ENCODE measurements at places on chromosomes 2 and 18.

DNA sequence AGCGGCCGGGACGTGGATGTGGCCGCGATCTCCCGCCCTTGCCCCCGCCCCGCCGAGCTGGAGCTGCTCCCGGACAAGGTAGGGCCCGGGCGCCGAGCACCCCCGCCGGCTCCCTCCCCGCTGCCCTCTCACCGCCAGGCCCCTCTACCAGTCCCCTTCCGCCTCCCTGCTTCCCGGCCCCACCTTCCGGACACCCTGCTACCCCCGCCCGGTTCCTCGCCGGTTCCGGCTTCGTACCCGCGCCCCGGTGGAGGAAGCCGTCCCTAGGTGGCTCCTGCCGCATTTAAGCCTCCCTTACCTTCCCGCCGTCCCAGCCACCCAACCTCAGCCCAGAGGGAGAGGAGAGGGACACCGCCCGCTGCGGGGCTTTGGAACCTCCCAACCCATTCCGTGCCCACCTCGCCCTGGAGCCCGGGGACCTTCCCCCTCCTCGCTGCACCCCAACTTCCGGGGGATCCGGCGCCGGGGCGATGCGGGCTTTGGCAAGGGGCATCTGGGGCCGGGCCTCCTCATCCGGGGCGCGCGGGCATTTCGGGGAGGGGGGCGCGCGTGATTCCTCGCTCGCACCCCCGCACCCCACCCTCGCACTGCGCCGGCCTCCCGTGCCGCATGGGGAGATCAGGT lies 475 bp downstream of the B3GNT2 start:
- no peak for DNase-seq

- DNase-seq: no peak
Observed at GRCh38 chr2:173149491-173149890, 73.8 kb downstream of the MAP3K20 start.

GRCh38 chr2:128490881-128491691 lies 172.4 kb upstream of the HS6ST1 start:
- no peak for DNase-seq

GRCh38 chr2:42787788-42788477 lies 4.5 kb downstream of the HAAO start:
- no peak for DNase-seq

DNA sequence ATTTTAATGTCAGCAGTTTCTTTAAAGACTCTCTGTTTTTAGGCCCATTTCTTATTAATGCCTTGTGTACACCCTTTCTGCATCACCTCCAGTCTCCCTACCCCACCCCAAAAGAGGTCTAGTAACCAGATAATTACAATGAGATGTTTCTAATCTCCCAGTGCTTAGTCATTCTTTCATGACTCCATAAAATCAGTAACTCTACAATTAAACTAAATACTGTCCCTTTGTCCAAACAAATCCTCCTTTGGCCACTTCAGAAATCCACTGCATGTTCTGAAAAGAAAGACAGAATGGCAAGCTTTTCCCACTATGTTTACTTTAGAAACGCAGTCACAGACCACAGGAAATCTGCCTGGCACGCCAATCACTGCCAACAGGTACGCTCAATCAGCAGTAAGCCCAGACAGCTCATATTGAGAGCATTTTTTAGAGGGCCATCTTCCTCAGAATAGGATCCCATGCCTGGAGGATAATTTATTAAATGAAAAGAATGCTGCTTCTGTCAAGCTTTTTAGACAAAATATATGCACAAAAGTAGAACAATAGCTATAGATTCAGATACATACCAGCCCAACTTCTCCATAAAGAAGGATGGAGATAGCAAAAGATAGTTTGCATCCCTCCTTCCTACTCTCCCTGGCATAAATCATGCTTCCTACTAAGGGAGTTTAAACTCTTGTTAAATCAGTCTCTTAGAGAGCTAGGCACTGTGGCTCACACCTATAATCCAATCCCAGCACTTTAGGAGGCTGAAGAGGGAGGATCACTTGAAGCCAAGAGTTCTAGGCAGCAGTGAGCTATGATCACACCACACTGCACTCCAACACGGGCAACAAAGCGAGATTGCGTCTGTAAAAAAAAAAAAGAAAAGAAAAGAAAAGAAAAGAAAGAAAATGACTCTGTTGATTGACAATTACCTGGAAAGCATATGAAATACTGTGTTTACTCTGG lies 14.6 kb downstream of the CLASP1 start:
- no peak for DNase-seq

DNA sequence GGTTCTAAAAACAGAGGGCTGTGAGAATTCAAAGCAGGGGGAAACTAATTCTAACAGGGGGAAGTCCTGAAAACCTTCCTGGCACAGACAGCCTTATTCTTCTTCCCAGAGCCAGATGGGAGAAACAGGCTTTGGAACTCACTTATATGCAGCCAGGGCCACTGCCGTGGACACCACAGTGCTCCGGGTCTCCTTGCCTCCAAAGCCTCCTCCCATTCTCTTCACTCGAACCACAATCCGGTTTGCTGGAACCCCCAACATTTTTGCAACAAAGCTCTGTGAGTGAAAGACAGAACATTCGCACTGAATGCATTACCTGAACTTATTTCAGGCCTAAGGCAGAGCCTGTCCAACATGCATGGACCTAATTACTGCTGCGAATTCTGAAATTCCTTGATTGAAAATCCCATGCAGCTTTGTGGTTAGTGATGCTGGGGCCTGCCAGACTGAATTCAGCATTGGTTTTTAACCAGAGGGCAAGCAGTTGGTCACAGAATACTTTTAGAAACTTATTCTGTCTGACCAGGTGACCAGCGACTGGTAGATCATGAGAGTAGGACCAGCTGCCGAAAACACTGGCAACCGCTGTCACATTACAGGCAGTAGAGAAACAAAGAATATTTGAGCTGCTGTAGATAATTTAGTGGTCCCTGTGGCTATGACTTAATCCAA lies 48.6 kb downstream of the XDH start:
- no peak for DNase-seq

GRCh38 chr2:239893236-239893515 lies 132.0 kb downstream of the NDUFA10 start:
- DNase-seq: no peak

- no peak for DNase-seq
Observed at GRCh38 chr2:54579682-54580620, 123.8 kb downstream of the SPTBN1 start.

Data from fibroblast of skin of left quadriceps (primary cell).